ENCODE measurements at places on chromosomes 6 and 20.

GRCh38 chr6:39756582-39756981, 31.4 kb upstream of the KIF6 start:
- DNase-seq = no peak

DNA sequence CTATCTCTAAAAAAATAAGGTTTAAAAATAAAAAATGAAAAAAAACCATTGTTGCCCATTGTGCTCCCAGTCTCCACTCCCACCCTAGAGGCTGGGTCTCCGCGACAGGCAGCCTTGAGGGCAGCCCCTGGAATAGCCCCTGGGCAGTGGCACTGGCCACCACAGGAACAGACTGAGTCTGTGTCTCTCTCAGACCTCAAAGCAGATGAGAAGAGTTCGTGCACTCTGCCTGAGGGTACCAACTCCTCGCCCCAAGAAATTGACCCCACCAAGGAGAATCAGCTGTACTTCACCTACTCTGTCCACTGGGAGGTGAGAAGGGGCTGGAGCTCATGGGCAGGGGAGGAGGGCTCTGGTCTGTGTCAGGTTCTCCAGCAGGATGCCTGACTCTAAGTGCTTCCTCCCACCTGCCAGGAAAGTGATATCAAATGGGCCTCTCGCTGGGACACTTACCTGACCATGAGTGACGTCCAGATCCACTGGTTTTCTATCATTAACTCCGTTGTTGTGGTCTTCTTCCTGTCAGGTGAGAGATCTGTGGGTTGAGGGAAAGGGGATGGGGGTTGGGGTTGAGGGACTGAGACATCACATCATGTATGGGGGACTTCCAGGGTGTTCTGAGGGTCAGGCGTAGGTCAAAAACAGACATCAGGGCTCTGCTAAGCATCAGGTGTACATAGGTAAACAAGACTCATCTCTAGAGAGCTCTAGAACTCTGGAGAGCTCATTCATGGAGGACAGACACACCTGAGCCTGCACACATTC, 35.6 kb downstream of the TM9SF4 start:
- DNase-seq = no peak

GRCh38 chr6:159099276-159099675, 54.5 kb upstream of the TAGAP start:
- DNase-seq = no peak

GRCh38 chr6:51350308-51350904, 531.7 kb downstream of the TFAP2B start:
- DNase-seq = no peak

- peak; percentile 65 for DNase-seq
These were observed 712 bp downstream of the RXRB start for GRCh38 chr6:33199687-33200218.

- no peak for DNase-seq
These were observed 61.2 kb downstream of the IGF2R start for GRCh38 chr6:160030103-160030502.

DNA sequence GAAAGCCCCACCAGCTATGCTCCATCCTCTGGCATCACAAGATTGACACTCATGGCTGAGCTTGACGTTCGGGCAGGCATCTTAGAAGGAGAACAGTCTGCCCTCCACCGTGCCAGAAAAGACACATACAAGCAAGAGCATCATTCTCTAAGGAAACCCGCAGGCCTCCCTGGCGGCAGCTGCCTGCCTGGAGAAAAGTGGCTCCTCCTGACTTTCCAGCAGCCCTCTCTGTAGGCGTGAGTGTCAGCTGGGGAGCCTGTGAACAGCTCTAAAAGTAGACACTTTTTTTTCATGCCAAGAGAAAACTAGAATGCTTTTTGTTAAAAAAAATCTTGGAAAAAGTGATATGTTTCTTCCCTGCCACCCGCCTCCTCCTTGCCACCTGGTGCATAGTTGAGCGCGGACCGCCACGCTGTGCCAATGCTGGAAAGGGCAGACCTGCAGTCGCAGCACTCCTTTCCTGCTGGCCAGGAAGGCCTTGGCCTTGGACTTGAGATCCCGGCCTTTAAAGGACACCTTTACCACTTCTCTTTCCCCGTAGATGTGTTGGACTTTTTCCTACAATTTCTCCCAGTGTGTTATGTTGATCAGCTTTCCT, 29.7 kb upstream of the INSM1 start:
- no peak for DNase-seq

DNA sequence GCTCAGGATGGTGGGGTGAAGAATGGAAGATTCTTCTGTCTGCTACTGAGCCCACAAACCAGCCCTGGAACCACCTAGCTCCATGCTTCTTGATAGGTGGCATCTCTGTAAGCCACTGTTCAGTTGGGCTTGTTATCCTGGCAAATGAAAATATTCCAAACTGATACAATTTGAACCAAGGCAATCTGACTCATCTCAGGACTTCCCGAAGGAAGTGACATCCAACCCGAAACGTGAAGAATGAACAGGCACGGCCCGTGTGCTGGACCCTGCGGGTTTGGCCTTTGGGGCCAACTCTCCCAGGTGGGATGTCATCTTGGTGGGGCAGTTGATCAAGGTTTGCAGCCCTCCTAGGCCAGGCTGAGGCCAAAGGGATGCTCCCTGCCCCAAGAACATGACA, 160.3 kb downstream of the PREX1 start:
- no peak for DNase-seq

GRCh38 chr6:161215193-161215592, 58.7 kb downstream of the AGPAT4 start:
- DNase-seq = no peak

GRCh38 chr6:158061361-158061708, 79.7 kb downstream of the SYNJ2 start:
- DNase-seq = no peak

DNA sequence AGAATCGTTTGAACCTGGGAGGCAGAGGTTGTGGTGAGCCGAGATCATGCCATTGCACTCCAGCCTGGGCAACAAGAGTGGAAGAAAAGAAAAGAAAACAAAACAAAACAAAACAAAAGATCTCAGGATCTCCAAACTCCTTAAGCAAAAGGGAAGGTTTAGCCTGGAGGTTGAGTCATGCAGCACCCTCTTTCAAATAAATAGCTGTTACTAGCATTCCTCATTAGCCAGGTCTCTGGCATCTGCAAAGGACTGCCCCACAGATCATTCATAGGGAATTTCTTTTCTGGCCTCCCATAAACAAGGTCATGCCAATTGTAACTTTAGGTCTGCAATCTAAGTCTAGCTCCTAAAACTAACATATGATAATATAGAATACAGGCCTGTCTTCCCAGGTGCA, 37.2 kb downstream of the EDN1 start:
- no peak for DNase-seq

GRCh38 chr6:6407071-6407741, 86.7 kb upstream of the F13A1 start:
- DNase-seq = no peak

DNA sequence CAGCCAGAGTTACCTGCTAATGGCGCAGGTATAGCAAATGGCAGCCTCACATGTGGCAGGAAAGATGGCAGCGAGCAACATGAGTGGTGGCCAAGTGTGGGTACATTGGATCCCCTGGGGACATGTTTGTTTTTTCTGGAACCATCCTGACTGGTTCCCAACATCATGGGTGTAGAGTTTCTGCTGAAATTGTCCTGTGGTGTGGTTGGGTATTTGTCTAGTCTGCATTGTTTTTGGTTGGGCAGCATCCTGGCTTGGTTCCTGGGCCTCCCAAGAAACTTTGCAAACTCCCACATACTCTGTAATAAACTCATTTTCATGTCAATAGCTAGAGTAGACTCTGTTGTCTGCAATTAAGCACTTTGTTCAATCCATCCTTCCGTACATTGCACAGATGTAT, 282.6 kb downstream of the CDC5L start:
- DNase-seq = no peak

- no peak for DNase-seq
These were observed 60.9 kb downstream of the TULP4 start for GRCh38 chr6:158373214-158373613.

GRCh38 chr6:41719436-41720261, 15.8 kb downstream of the TFEB start:
- DNase-seq = no peak

DNA sequence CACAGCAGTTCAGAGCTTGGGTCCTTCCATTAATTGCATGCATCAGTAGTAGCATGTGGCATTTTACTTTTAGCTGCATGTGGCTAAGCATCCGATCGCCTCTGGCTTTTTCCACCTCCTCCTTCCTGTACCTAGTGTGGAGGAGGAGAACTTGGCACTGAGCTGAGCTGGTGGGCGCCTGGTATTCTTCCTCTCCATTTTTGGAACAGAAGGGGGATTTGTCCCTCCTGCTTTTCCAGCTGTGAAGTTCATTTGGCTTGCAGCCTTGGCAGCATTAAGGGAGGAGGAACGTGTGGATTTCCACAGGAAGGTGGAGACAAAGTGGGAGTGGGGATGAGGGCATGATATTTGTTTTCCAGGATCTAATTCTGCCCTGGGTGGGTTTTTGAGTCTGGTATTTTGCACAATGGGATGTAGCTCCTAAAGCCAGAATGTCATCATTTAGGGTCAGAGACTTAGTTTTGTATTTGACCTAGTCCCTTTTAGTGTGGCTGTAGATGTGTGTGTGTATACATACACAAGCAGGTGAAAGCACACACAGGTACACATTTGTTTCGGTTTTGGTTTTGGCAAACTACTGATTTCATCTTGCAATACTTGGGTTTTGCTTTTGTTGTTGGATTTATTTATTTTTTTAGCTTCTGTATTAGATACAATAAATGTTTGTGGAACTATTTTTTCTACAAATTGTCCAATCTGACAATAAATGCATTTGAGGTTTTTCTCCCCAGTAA, 90.0 kb downstream of the SASH1 start:
- no peak for DNase-seq

DNA sequence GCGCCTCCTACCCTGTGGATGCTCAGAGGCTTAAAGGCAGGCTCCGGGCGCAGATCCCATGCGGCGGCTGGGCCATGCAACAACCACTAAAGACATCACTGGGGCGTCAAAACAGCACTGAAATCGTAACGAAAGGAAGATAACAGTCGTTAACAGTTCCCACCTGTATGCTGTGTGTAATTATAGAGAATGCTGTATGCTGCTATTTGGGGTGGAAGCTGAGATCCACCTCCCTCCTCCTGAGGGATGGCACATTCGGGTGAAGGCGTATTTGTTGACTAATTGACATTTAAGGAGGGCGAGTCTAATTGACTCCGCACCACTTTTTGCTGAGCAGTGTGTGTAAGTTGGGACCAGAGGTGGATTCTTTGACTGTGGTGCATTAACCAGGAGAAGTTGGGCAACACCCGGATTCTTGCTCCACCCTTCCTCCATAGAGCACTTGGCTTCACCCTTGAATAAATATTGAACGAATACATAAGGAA, 687 bp downstream of the SLC35A1 start:
- DNase-seq = peak; percentile 58

DNA sequence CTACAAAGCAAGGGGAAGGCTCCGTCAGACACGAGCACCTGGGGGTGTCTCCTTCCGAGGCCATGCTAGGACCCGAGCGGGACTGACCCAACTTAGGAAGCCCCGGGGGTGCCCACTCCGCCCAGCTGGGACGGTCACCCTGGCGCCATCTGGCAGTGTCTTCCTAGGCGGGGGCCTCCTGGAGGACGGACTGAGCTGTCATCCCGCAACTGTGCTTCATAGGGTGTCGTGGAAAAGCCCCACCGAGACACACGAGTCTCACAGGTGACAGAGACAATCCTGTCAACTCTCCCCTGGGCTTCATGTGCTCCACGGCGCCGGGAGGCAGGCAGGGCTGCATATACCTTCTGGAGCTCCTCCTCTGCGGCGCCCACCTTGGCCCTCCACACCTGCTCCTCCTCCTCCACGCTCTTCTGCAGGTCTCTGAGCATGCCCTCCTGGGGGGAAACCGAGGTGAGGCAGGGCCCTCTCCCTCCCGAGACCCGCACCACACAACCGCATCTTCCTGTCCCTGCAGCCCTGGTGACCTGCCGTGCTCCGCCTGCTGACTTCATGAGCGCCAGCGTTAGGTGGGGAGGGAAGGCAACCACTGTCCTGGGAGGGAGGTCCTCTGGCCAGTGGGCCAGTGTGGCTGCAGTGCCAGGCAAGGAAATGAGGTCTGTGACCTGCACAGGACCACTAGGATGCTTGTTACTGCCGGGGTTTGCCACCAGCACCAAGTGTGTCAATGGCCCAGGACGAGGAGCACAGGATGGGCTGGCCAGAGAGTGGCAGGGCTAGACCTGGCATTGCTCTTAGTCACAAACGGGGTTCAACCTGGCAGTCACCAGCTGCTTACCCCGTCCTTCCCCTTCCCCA, 50.7 kb downstream of the DSTN start:
- no peak for DNase-seq

- DNase-seq = peak; percentile 40
These were observed 98.9 kb downstream of the IRF4 start for GRCh38 chr6:490251-491037.

GRCh38 chr6:83062225-83062624, 3.4 kb downstream of the UBE3D start:
- no peak for DNase-seq

DNA sequence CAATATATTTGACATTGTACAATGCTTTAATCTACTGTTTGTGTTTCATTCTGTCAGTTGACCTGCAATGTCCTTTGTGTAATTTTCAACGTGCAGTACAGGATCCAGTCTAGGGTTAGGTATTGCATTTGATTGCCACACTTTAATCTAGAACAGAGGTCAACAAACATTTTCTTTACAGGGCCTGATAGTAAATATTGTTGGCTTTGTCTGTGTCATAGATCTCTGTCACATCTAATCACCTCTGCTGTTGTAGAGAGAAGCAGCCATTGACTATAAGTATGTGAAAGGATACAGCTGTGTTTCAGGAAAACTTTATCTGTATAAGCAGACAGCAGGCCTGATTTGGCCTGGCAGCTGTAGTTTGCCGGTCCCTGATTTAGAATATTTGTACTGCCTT, 39.3 kb downstream of the ATRN start:
- no peak for DNase-seq

All from activated CD4-positive, alpha-beta T cell treated with anti-CD3 and anti-CD28 coated beads for 4 hours (primary cell).